NCI-H1092 (cell line): ENCODE measurements at places on chromosomes 6 and 20.

DNA sequence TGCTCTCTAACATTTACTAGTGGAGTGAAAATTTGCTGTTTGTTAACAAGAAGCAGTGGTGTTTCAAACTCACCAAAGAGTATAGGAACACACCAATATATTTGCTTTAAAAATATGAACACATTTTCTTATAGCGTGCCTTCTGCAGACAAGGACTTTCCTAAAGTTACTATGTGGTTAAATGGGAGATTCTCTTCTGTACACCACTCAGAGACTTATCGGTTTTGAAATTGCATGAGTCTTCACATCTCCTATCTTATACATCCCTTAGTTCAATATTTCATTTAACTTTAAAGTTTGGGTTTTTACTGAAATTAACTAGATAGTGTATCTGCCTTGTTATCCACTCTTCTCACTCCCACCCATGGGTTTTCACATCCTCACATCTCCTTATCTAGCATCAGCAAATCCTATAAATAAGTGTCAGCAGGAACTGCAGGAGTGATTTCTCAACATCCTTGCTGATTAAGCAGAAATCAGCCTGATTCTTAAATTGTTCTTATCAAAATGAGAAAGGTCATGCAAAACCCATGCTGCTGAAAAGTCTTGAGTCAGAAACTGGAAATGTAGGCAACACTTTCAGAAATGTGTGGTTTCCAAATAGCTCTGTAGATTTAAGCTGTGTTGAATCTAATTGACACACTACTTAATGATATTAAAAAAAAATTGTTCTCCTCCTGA is 1075.6 kb upstream of the GJE1 start:
- no peak for DNase-seq

GRCh38 chr20:13758884-13759283 is 25.8 kb downstream of the ESF1 start:
- DNase-seq, result no peak

DNA sequence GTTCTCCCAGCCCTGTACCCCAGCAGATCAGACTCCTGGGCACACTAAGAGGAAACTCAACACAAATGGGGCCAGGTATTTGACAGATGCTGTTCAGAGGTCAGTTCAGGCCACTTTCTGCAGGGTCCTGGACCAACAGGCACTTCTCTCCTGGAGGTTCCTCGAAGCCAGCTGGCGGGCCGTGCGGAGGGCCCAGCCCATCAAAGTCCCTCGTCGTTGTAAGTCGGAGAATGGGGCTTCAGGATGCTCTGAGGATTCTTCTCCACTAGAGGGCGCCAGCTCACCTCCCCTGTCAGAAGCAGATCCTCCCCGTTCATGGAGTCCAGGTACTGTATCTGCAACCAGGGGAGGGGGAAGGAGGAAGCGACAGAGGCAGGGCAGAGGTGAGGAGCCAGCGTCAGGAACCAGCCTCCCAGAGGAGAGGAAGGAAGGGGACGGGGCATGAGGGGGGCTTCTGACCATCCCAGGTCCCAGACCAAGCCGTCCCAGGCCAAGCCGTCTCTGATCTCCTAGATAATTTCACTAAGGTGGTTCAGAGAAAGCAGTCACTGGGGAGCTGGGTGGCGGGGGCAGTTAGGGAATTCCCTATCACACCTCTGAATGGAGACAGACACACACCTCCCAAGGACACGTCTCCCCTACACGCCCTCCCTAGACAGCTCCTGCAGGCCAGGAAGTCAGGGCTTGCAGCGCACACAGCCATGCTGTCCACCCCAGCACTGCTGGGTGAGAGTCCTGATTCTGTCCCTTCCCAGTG is 11.7 kb upstream of the FAM83C start:
- peak; percentile 74 for DNase-seq

DNA sequence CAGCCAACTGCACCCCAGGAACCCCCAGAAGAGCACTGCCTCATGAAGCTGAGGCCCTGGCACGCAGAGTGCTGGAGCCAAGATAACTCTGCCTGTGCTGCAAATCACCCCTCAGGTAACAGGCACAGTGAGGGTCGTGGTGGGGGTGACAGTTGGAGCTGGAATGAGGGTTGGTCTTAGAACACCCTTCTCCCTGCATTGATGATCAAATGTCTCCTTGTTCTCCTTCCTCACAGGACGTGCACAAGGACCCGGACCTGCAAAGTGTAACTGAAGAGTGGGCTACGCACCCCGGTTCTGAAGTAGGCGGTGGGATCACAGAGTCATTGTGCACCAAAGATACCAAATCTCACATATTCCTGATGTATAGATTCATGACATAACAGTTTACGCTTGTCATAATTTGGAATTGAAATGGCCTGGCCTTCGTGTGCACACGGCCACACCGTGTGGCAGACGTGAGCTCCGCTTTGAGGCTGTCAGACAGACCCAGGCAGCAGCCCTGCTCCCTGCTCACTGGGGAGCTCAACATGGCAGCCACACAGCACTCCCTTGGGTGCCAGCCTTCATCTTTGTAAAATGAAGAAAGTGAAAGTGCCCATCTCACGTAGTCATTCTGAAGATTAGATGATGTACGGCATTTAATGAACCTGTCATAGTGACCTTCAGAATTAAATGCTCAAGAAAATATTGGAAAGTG is 8.8 kb downstream of the THBS2 start:
- DNase-seq, result no peak

DNA sequence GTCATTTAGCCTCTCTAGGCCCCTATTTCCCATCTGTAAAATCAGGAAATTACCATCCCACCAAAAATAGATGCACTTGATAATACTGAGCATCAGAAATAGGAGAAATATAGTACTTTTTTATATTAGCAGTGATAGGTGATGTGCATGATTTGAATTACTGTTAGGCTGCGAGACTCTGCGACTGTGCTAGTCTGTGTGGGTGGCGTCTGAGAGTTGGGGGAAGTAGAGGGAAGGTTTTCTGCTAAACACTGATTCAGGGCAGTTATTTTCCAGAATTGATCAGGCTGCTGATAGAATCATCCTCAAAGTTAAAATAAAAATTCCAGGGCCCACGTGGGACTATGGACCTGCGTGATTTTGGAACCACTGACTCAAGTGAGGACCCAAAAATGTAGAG is 60.4 kb upstream of the ARMH2 start:
- no peak for DNase-seq

- no peak for DNase-seq
These were observed 18.9 kb downstream of the MANBAL start for GRCh38 chr20:37308086-37309050.

GRCh38 chr6:144417681-144418080 is 132.5 kb downstream of the UTRN start:
- no peak for DNase-seq

DNA sequence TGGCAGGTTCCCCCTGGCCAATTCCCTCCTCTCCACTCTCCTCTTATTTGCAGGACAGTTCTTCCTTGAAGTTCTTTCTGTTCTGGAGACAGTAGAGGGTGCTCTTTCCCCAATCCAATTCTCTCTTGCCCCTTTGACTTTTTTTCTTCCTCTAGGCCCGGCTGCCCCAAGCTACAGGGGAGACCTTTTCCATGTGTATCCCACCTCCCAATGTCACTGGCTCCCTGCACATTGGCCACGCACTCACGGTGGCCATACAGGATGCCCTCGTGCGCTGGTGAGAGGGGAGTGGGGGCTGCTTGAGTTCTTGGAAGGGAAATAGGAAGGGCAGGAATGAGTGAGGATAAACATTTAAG is 1.5 kb downstream of the VARS2 start:
- no peak for DNase-seq

DNA sequence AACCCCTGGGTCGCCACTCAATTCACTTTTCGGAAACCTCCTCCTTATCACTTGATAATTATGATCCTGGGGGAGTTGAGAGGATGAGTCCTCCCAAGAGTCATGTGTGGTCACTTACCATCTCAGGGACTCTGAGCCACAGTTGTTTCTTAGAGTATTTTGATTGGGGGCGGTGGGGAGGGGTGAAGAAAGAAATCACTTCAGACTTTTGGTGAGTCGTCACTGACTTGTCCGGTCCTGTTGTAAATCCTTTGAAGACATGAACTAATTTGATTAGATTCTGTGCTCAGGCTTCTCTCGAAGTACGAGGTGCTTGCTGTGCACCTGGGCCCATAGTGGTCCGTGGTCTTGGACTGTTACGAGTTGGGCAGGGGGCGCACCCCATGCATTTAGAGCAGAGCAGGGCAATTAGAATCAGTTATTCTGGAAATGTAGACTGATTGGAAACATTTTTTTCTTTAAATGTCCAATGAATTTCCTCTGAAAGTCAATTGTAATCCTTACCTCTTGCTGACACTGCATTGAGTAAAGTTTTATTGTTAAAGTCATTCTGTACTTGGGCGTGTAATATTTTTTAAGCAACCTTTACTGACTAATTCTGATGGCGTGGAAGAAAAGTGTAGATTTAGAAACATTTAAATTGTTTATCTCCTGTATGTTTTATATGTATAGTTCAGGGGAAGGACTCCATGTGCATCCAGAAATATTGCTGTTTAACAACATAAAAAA is 173.4 kb downstream of the SLC16A10 start:
- no peak for DNase-seq

DNA sequence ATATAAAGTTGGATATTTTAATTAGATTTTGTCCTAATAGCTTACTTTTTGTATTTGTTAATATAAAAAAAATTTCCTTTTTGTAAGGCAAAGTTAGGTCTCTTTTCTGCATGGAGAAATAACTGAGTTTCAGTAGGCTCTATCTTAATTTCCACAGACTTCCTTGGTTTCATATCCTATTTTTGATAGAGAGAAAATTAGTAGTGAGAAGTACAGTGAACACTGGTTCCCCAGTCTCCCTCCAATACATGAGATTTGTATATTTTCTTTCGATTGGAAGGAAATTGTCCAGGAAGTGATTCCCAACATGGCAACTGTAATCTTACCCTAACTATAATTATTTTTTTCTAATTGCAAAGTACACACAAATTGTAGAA is 26.4 kb downstream of the TRIM27 start:
- DNase-seq, result no peak

DNA sequence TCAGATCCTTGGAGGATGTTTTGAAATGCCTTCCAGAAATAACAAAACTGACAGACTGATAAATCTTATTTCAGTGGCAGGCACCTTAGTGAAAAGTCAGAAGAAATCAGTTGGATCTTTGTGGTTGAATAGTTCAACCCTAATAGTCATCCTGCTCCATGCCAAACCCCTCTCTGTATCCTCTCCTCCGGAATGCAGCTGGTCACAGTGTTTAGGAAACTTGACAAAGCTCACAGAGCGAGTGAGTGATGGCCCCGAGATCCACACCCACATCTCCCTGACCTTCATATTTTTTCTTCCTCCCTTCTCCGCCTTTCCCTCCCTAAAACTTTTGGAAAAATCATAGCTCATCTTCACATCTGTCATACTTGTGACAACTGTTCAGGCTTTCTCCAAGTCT is 464.8 kb upstream of the CDH4 start:
- DNase-seq, result no peak

DNA sequence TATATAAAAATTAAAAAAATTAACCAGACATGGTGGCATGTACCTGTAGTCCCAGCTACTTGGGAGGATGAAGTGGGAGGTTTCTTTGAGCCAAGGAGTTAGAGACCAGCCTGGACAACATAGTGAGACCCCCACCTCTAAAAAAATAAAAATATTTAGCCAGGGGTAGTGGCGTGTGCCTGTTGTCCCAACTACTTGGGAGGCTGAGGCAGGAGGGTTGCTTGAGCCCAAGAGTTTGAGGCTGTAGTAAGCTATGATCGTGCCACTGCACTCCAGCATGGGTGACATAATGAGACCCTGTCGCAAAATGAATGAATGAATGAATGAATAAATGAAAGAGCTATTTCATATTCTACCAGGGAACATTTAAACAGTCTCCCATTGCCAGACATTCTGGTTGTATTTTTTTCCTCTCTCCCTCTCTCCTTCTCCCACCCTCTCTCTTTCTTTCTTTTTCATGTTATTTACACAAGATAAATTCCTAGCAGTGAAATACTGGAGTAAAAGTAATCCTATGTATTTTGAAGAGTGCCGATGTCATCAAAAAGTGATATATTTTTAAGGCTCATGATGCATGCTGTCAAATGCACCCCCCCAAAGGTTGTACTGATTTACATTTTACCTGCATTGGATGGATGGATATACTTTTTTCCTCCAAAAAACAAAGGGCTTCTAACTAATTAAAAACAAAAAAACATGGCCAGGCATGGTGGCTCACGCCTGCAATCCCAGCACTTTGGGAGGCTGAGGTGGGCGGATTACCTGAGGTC is 194.8 kb upstream of the ZNF217 start:
- DNase-seq, result no peak

DNA sequence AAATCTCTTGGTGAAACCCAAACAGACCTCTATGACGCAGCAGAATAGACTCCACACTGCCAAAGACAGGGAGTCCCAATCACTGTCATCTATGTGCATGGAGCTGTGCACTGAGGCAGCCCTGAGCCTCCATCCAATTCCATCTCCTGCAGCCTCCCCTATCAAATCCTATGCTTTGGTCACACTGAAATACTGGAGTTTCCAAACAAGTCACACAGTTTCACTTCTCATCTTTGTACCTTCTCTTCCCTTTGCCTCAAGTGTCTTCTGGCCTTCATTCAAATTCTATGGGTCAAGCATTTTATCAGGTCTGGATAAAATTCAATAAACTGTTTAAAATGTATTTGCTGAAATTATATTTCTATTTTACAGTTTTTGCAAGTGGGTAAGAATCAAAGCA is 38.5 kb downstream of the FBXL4 start:
- DNase-seq, result no peak

- DNase-seq, result no peak
These were observed 21.1 kb downstream of the THBS2 start for GRCh38 chr6:169232507-169232931.

DNA sequence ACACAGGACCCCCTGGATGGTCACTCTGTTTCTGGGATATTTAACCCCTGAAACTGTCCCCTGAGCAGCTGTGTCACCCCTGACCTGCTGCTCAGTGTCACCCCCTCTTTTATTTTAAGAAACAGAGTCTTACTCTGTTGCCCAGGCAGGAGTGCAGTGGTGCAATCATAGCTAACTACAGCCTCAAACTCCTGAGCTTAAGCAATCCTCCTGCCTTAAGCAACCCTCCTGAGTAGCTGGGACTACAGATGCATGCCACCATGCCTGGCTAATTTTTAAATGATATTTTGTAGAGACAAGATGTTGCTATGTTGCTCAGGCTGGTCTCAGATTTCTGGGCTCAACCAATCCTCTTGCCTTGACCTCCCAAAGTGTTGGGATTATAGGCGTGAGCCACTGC is 21.5 kb upstream of the GTSF1L start:
- no peak for DNase-seq

DNA sequence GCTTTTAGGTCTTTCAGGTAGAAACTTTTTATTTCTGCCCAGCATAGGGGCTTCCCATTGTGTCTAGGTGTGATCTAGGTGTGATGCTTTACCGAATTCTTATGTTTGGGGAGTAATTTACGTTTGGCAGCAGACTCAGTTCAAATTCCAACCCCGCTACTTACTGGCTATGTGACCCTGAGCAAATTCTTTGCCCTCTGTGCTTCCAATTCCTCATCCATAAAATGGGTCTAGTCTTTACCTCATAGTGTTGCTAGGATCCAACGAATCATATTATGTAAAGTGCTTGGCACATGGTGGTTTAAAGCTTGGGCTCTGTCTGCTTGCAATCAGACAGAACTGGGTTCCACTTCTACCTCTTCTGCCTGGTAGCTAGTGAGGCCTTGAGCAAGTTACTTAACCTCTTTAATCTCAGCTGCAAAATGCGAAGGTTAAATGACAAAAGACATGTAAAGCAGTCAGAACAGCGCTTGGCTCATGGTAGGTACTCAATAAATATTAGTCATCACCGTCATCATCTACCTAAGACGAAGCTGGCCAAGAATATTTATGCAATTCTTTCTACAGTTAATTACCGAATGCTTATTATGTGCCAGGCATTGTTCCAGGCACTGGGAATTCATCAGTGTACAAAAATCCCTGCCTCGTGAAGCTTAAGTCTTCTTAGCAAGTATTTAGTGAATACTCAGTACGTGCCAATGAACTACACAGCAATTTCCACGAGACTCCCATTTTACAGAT is 1.0 kb downstream of the NSFL1C start:
- no peak for DNase-seq
